ENCODE measurements at places on chromosomes 2 and 18.

DNA sequence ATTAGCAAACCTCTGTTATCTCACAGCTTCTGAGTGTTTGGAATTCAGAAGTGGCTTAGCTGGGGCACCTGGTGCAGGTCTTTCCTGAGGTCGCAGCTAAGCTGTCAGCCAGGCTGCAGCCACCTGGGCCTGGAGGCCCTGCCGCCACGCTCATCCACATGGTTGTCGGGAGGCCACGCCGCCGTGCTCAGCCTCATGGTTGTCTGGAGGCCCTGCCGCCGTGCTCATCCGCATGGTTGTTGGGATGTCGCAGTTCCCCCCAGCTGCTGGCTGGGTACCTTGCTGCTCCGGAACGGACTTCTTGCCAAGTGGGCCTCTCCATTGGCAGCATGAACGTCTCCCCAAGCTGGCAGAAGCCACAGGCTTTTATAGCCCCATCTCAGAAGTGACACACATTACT lies 24.3 kb upstream of the MPPE1 start:
- no peak for DNase-seq

DNA sequence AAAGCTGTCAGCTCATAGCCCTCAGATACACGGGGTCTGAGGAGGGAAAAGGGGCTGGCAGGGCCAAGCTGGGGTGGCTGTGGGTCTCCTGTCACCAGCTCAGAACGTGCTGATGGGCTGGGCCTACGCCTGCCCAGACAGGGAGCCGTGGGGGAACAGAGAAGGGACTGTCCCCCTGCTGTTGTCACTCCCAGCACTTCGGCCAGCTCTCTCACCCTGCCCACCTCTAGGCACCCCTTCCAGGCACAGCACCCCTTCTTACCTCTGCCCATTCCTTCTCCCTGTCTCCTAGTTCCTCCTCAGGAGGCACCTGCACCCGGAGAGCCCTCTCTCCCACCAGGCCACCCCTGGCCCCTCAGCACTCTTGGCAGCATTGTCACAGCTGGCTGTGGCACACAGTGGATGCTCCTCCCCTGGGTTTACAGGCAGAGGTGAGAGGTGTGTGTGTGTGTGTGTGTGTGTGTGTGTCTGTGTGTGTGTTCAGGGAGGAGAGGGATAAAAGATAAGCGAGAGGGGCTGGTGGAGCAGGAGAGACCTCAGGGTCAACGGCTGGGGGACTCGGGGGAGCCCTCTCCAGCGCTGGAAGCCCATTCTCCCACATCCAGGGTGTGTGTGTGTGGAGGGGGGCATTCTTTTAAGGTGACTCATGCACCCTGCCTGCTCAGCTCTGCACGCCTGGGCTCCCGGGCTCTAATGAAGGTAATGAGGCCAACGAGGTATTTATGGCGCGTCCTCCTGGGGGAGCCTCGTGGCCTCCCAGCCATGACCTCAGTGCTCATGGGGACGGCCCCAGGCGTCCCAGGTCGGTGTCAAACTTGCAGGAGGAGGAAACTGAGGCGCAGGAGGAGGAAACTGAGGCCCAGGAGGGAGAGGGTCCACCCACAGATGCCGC lies 66.1 kb upstream of the SMAD7 start:
- no peak for DNase-seq

- no peak for DNase-seq
Measured at GRCh38 chr2:11945139-11946126, 199.0 kb downstream of the LPIN1 start.

DNA sequence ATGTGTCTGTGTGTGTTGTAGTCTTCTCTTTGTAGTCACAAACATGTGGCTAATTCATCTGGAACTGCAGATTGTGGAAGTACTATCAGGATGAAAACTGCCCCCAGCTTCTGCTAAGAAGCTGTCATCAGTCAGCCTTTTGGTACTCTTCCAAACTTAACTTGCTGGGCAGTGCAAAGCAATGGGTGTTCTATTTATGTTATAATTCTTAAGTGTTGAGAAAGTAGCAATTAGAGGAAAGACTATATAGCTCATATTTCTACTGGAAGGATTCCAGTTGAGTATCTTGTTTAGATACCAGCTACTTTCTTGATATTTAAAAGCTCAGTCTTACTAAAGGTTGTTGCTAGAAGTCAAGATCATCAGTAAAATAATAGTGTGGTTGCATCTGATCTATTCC lies 52.1 kb downstream of the SLC38A11 start:
- peak; percentile 47 for DNase-seq

DNA sequence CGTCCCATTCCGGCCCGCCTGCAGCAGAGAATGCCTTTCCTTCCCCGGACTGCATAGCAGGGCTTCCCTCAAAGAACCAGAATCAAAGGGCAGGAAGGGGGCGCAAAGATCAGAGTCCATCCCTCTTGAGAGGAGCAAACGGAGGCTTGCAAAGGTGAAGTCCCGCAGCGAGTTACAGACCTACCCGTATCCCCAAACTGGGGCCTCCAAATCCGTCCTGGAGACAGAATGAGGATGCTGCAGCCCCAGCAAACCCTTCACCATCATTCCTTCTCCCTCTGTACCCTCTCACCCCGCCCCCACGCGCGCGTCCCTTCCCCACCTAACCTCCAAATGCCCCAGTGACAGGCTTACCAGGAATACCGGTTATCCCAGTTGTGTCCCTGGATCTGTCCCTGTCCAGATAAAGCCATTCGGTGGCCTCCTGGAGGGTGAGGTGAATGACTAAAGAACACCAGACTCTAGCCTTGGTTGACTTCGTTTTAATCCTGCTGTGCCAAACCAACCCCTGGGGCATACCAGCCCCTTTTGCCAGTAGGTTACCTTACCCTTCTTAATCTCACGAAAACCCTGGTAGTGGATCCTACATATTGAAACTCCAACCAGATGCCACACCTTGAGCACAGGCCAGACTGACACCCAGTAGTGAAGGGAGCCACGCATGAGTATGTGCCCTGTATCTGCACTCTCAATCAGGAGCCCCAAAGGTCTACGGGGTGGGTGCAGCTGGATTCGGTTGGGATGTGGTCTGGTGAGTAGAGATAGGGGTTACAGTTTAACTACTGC lies 961 bp upstream of the SLC40A1 start:
- DNase-seq, result peak; percentile 26
